ENCODE measurements at places on chromosomes 1 and 21.

GRCh38 chr1:47838562-47839432 is 158.4 kb downstream of the TRABD2B start:
- DNase-seq: no peak

DNA sequence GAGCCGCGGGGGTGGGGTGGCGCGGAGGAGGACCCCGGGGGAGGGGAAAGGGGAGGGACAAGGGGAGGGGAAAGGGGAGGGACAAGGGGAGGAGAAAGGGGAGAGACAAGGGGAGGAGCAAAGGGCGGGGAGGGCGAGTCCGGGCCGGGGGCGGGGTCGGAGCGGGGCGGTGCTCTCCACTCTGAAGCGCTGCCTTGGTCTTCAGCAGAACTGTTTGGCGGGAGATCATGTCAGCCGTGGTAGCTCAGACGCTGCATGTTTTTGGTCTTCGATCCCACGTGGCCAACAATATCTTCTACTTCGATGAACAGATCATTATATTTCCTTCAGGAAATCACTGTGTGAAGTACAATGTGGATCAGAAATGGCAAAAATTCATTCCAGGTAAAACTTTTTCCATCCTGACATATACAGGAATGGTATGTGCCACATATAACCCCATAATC is 420 bp downstream of the CFAP57 start:
- DNase-seq: peak; percentile 94

- DNase-seq: no peak
These were observed 13.4 kb upstream of the ASCL5 start for GRCh38 chr1:201140235-201140940.

DNA sequence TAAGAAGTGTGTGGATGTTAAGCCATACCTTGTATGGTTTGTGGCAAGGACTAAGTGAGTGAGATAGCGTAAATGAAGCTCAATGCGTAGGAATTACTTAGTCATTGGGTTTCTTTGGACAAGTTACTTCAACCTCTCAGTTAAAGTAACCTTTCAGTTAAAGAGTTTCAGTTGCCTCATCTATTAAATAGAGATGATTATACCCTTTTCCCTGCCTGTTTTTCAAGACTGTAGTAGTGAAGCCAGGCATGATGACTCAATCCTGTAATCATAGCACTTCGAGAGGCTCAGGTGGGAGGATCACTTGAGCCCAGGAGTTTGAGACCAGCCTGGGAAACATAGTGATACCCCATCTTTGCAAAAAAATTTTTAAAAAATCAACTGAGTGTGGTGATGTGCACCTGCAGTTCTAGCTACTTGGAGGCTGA is 6.3 kb downstream of the ZMPSTE24 start:
- DNase-seq: no peak

GRCh38 chr1:5856246-5856815 is 135.9 kb downstream of the NPHP4 start:
- DNase-seq: no peak

- DNase-seq: no peak
These were observed 77.1 kb downstream of the CD58 start for GRCh38 chr1:116493484-116494352.

- no peak for DNase-seq
These were observed 63.4 kb downstream of the LYPLAL1 start for GRCh38 chr1:219236933-219237610.

DNA sequence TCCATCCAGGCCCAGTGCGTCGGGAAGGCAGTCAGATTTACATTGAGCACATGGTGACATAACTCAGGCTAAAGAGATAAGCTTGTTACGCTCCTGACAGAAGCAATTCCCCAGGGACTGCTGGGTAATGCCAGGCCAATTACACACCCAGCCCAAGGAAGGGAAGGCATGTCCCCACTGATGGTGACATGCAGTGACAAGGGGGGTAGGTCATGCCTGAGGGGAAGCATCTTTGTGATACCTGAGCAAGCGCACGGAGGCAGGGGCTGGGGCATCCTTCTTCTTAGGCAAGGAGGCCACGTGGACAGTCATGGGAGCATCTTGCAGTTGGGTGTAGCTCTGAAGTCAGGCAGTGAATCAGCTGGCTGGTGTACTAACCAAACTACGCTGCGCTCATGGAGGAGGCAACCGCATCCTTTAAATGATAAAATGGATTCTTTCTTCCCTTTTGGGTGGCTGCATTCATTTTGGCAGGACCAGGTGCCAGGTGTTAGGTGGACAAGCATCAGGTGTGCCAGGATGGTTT is 39.6 kb upstream of the GRIK3 start:
- DNase-seq: no peak

DNA sequence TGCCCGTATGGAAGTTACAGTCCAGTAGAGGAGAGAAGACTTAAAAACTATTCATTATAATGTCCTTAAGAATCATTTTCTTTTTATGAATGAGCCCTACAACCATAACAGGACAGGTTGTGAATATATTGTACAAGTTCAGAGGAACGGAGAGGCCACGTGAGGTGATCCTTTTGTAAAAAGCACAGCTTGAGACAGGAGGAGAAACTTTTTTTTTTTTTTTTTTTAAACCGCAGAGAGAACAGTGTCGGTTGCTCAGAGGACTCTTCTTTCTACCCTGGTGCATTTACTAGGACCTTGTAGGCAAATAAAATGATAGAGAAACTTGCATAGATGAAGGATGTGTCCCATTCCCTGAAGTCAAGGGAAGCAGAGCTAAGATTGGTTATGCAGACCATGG is 32.1 kb downstream of the DYRK1A start:
- DNase-seq: no peak

DNA sequence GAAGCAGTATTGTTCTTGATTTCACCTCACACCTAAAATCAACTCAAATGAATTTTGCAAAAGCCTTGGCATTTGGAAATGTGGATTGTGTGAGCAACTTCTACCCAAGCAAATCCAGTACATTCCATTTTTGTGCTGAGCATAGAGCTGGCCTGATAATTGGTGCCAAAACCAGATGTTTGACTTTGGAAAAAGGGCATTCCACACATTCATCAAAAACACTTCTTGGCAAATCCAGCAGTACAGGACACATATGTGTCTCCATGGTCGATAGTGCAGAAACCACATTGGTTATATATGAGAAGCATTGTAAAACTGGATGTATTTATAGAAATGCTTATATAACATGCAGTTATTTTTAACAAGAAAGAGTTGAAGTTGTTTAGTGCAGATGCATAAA is 210.4 kb downstream of the KCNK2 start:
- no peak for DNase-seq

DNA sequence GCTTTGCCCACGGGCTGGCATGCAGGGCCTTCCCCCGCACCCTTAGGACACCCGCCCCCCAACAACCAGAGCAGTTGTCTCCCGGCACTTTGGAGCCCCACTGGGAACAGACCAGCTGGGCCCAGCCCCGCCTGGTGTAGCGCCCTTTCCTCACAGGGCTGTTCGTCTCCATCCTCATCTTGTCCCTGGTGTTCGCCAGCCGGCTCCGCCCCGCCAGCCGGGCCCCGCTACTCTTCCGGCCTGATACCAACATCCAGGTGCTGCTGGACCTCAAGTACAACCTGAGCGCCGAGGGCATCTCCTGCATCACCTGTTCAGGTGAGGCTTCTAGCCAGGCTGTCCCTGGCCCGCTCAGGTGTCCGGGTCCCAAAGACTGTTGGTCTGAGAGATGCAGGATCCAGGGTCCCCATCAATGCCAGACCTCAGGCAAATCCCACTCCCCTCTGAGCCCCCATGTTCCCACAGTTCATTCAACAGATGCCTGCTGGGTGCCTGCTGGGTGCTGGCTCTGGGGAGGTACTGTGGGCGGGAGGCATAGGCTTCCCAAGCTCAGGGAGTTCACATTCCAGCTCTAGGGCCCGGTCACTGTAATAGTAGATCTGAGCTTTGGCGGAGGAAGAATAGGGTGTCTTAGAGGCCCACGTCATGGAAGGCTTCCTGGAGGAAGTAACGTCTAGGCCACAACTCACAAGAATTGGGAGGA is 41.7 kb downstream of the DISP3 start:
- DNase-seq: peak; percentile 36

- no peak for DNase-seq
These were observed 617.8 kb downstream of the LTN1 start for GRCh38 chr21:28374881-28375280.

DNA sequence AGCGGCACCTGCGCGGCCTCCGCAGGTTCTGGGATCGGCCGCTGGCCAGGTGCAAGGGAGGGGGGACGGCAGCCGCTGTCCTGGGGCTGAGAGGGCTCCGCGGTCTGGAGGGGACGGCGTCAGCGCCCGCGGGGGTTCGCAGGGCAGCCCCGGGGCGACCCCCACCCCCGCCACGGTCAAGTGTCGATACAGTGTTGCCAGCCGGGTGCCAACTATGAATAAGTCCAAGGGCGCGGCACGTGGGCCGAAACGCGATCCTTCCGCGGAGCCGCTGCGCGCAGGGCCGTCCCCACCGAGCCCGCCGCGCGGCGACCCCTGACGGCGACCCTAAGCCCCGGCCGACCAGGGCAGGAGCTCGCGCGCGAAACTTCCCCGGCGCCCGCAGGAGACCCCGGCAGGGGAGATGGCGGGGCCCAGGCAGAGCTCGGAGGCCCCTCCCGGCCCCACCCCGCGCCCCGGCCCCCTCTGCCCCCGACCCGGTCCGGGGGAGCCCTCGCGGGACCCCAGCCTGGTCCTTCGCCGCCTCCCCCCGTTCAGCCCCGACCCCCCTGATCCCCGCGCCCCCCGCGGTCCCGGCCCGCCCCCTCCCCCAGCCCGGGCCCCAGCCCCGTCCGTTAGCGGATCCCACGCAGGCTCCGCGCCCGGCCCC is 586 bp upstream of the AGPAT3 start:
- DNase-seq: no peak

DNA sequence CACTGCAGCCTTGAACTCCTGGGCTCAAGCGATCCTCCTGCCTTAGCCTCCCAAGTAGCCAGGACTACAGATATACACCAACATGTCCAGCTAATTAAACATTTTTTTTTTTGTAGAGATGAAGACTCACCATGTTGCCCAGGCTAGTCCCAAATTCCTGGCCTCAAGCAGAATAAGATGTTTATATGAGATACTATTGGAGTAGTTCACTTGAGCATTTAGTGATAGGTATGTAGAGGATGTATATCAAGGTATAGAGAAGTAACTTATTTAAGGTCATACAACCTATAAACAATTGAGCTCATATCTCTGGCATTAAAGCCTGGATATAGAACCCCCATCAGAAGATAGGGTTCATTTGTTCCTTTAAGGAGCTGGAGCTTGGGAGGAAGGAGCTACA is 4.6 kb upstream of the TMEM269 start:
- no peak for DNase-seq

DNA sequence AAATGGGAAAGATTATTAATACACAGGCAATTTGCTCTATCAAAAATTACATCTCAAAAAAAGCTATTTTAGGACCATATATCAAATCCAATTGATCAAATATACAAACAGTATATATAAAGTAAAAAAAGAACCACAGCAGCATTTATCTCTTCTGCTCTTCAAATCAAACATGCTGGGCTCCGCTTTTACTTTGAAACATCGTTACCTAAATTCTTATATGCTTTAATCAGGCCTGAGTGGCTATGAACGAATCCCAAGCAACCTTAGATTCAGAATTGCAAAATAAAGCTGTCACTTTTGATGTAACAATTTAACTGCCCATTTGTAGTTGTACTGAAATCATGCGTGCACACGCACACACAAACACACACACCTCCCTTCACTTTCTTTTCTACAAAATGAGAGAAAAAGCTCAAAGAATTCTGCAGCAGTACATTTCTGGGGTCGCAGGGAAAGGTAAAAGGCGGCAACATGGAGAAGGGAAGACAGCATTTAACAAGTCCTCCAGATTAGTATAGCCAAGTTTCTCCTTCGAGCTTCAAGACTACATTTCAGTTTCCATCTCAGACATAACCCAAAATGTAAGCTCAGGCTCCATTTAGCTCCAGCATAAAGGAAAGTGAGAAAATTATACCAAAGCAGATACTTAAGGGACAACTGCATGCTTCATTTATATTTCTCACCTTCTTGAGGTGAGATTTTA is 92.2 kb upstream of the TTC39A start:
- no peak for DNase-seq

- DNase-seq: no peak
These were observed 4.1 kb upstream of the LENEP start for GRCh38 chr1:154989195-154989860.

Data from left forelimb (tissue), 1 donor.